ENCODE measurements at places on chromosomes 6 and 20.

- no peak for DNase-seq
Observed at GRCh38 chr20:3222635-3223600, 13.6 kb downstream of the ITPA start.

DNA sequence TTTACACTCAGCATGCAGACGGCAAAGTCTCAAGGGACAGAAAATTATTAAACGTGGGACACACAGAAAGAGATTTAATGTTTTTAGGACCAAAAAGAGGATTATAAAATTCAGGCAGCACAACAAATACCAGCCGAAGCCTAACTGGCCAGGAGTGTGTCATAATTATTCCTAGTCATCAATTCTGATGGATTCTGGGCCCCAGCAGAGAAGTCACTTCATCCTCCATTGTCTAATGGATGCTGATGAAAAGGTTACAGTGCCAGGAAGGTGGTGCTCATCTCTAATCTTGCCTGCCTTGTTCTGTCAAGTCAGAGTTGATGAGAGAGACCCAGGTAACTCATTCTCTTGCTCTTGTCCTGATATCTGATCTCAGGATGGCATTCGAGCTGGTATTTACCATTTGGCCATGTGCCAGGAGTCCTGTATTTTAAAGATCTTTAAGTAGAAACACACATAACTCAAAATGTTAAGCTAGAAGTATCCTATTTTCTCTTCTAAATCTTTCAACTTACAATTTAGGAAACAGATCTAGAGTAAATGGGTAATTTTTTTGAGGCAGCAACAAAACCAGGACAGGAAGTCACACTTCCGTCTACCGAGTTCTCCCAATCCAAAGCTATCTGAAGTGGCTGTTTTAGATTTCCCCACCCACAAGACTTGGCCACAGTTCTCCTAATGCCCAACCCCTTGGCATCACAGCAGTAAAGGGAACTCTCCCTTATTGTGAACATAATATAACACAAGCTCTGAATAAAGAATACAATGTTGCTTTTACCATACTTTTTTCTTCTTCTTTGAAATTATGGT is 50.0 kb downstream of the ADAT2 start:
- no peak for DNase-seq

- DNase-seq: no peak
Observed at GRCh38 chr20:48329676-48330664, 497.8 kb downstream of the PREX1 start.

DNA sequence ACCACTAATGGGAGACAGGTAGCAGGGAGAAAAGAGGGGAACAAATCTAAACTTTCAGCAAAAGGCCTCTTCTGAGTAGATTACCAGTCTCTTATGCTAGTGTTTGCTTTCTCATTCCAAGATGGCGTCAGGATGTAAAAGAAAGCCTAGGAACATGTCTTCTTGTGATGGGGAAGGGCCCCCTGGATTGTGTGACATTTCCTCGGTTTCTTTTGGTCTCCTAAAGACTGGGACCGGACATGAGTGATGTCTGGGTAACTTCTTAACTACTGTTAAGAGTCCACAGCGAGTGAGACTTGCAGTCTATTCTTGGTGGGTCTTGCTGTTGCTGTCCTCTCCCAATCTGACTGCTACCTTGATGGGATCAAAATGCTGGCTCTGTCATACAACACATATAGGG is 60.3 kb downstream of the ADGRB3 start:
- DNase-seq: no peak

DNA sequence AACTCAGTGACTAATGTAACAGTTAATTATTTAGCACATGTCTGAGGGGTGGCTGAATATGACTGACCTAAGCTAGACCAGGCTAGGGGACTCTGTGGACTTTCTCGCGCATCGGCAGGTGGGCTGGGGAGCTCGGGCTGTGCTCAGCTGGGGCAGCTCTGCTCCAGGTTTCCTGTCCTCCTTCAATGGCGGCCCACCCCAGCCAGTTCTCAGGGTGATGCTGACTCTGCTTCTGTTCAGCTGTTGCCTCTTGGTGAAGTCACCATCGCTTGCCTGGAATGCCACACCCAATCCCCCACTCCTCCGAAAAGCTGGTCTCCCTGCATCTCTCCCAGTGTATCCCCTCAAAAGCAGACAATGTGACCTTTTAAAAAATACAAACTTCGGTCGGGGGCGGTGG is 20.0 kb downstream of the PPP1R3G start:
- DNase-seq: no peak

DNA sequence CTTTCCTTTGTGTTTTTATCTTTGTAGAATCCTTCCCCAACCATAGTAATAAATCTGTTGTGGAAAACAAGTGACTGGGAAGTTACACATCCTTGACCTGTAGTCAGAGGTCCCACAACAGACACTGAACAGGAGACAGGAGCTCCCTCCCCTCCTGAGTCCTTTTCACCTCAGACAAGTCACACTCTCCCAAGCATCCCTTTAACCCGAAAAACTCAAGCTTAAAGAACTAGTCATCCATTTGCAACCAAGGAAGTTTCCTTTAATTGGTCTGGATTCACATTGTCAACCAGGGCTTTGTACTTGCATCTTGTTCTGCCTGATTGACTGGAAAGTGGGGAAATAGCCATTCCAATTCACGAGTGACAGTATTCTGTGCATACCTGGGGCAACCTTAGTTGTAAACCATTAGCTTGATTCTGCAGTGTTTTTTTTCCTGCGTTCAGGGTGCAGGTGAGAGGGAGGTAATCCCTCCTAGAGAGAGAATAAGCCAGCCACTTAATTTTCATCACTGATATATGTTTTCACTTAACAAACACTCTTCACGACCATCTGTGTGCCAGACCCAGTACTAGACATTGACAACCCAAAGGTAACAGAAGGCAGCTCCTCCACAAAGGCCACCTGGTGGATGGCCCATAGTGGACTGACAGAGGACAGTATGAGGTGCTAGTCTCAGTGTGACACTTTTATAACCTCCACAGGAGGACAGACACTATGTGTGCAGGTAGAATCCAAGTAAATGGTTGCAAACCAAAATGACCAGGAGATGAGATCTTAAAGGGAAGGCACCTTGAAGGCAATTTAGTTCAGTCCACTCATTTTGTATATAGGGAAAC is 112.4 kb downstream of the SLX4IP start:
- no peak for DNase-seq

GRCh38 chr6:48213076-48213788 is 102.2 kb upstream of the PTCHD4 start:
- DNase-seq: no peak

GRCh38 chr6:155177363-155177961 is 86.4 kb upstream of the CLDN20 start:
- DNase-seq: no peak

DNA sequence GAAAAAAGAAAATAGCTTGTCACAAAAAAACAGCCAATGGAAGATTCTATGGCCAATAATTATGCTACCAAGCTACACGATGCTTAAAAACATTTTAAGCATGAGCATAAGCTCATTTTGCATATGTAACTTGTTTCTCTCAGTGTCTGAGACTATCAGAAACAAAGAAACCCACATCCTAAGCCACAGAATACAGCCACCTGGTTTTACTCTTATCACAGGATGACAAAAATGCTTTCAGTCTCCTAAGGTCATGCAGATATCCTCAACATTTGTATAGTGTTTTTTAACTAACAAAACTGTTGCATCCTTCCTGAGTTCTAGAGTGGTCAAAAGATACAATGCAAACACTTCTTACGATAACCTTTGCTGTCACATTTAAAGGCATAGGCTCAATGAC is 172.1 kb upstream of the RUNX2 start:
- DNase-seq: no peak

- no peak for DNase-seq
Observed at GRCh38 chr20:1333462-1334369, 4.8 kb upstream of the SDCBP2 start.

DNA sequence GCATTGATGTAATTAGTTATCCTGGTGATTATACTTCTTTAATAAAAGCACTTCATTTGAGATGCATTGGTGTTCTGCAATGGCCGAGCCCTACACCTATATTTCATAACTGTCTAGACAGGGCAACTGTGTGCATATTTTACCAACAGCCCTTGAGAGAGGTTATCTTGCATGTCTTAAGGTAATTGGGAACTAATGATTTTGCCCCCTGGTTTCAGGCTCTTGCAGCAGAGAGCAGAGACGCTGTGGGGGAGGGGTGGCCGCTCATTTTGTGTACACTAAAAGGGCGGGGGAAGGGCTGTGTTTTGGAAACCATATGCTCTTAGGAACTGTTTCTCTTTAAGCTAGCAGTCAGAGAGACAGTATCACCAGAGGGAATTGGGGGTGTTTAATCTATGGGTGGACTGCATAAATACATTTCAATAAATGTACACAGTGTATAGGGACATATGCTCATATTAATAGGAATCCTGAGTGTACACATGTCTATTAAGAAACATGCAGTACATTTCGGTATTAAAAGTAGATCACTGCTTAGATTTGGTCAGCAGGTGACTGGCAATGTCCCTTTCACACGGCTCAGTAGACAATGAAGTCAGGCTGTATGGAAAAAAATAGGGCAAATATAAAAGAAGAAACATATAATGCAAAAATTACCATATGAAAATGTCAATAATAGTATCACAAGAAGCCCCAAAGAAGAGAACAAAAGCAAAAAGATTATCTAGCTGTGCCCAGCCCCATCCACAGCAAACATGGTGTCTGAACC is 402.9 kb upstream of the CITED2 start:
- no peak for DNase-seq

DNA sequence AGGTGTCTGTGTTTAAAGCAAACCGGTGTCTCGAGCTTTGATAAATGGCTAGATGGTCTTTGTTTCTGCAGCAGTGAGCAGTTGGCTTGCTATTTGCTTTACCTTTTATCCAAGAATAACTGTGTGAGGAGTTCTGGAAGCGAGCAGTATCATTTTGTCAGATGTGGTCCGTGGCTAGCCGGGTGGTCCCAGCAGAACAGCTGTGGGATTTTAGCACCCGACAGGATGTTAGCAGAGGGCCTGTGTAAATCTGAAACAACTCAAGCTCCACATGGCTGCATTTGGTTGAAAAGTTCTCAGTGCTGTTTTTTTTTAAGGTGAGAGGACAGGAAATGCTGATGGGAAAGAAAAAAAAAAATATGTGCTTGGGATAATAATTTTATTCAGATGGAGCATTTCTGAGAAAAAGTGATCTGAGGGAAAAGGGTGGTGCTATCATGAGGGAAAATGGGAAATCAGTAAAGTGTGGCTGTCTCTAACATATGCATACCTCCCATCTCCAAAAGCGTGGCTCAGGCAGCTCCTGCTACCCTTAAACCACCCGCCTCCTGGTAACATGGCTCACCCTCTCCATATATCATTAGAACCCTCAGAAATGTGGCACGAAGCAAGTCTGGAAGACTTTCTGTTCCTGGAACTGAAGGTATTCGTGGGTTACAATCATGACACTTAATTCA is 215.4 kb downstream of the TSHZ2 start:
- no peak for DNase-seq

- no peak for DNase-seq
Observed at GRCh38 chr6:3617681-3618311, 133.7 kb downstream of the PXDC1 start.

GRCh38 chr20:49483018-49483695 is 689 bp upstream of the KCNB1 start:
- DNase-seq: no peak

DNA sequence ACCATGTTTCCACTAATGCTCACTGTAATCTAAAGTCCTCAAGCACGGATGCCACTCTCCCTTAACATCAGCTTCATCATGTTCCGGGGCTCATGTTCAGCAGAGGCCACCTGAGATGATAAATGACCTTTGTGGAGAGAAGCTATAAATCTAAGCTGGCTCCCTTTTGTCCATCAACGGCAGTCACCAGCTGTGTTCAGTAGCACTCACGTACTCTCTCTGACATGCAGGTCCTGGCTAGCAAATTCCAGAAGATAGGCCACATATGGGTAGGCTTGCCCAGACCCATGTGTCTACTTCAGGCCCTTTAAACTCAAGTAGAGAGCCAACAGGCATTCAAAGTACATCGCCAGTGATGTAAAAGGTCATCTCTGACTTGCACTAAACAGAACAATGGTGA is 38.6 kb downstream of the MYLK4 start:
- DNase-seq: no peak

- DNase-seq: no peak
Observed at GRCh38 chr6:137190583-137191094, 17.2 kb upstream of the IL22RA2 start.

- no peak for DNase-seq
Observed at GRCh38 chr6:72175916-72176315, 289.6 kb downstream of the RIMS1 start.

DNA sequence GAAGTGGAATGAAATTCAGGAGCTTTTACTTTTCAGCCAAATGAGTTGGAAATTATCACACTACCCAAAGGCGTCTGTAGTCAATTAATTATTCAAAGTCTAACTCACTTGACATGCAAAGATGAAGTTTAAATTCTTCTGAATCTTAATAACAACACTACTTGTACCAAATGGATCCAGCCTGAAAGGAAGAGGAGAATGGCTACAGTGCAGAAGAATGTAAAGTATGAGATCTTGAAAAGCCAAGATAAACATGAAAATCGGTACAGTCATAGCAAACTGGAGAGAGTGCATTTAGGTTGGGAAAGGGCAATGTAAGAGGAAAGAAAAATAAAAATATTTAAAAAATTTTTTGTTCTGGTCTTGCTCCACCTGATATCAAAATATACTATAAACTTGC is 195.5 kb downstream of the SIM1 start:
- DNase-seq: no peak

GRCh38 chr6:90719321-90720195 is 132.7 kb upstream of the MAP3K7 start:
- DNase-seq: no peak

GRCh38 chr6:72809746-72810379 is 188.0 kb downstream of the KCNQ5 start:
- DNase-seq: no peak

- no peak for DNase-seq
Observed at GRCh38 chr6:33451606-33452005, 2.8 kb upstream of the ZBTB9 start.

DNA sequence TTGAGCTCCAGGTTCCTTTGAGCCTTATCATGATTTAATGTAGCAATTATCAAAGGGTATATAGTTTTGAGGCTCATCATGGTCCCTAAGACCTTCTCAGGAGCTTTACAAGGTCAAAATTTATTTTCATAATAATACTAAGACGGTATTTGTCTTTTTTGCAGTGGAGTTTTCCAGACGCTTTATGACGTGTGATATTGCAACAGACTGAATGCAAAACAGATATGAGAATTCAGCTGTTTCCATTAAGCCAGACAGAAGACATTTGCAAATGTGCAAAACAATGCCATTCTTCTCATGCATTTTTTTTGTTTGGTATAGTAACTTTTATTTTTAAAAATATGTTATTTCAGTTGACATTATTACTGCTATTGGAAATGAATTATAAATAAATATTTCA is 24.7 kb upstream of the CNKSR3 start:
- no peak for DNase-seq
